ENCODE measurements at places on chromosomes 3 and 15. TPM values are rescaled to one million over a fixed set of nuclear protein-coding genes. Genes with fewer than 3 reads are reported as not detected.

The UBA7 gene
- 1.8 TPM for polyA plus RNA-seq

The ZDHHC23 gene
- 5.2 TPM for polyA plus RNA-seq

The LRRC31 gene
- not detected for polyA plus RNA-seq

The C3orf85 gene
- polyA plus RNA-seq = not detected

The CCK gene
- 3.5 TPM for polyA plus RNA-seq

The UBE3A gene
- polyA plus RNA-seq = 8.1 TPM

The CSK gene
- 23.0 TPM for polyA plus RNA-seq

The FSIP1 gene
- polyA plus RNA-seq = 0.08 TPM

The XYLB gene
- polyA plus RNA-seq = 2.8 TPM

The MAP1A gene
- polyA plus RNA-seq = 0.57 TPM

The ERICH6 gene
- not detected for polyA plus RNA-seq

The NR1I2 gene
- 2.6 TPM for polyA plus RNA-seq

The SERINC4 gene
- polyA plus RNA-seq = 0.14 TPM

The PLA2G4F gene
- not detected for polyA plus RNA-seq

The IL20RB gene
- polyA plus RNA-seq = 1.8 TPM

The HTR3E gene
- polyA plus RNA-seq = not detected

The RASGRP1 gene
- polyA plus RNA-seq = 1.0 TPM

The NUTM1 gene
- polyA plus RNA-seq = 0.39 TPM

The PLSCR2 gene
- not detected for polyA plus RNA-seq

The CILP gene
- polyA plus RNA-seq = not detected

The VIPR1 gene
- 7.8 TPM for polyA plus RNA-seq

The GPR27 gene
- polyA plus RNA-seq = 10.7 TPM
